ENCODE measurements at places on chromosomes 16 and 17.
A peak's percentile ranks its signal among the peaks of the same experiment; 100 is the strongest.

- DNase-seq, result no peak
Measured at GRCh38 chr16:31452631-31453106, 6.6 kb upstream of the ARMC5 start.

- DNase-seq, result no peak
Measured at GRCh38 chr16:87374313-87374712, 9.3 kb downstream of the FBXO31 start.

- DNase-seq, result no peak
Measured at GRCh38 chr16:75304521-75305363, 53.3 kb upstream of the BCAR1 start.

- no peak for DNase-seq
Measured at GRCh38 chr16:9096416-9096952, 5.0 kb downstream of the HAPSTR1 start.

GRCh38 chr16:51290442-51291285 lies 139.6 kb upstream of the SALL1 start:
- no peak for DNase-seq

GRCh38 chr16:14109077-14109775 lies 38.1 kb downstream of the MRTFB start:
- no peak for DNase-seq

GRCh38 chr17:73690676-73691075 lies 46.4 kb upstream of the SDK2 start:
- peak; percentile 57 for DNase-seq
